ENCODE measurements at places on chromosomes 7 and 10.

DNA sequence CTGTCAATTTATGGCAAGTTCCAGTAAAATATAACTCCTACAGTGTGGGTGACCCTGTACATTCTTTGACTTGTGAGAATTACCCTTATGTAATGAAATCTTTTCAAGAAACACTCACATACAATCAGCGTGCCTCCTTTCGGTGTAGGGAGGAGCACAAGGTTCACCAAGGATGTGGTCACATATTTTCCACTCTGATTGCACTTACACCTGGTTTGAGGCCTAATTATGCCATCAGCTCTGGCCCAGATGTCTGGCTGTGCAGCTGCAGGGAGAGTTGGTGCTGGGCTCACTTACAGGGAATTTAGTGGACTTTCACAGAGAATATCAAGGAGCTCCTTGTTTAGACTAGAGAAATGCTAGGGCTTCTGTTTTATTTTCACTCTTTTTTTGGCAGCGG lies 146.0 kb upstream of the STEAP4 start:
- DNase-seq = no peak

DNA sequence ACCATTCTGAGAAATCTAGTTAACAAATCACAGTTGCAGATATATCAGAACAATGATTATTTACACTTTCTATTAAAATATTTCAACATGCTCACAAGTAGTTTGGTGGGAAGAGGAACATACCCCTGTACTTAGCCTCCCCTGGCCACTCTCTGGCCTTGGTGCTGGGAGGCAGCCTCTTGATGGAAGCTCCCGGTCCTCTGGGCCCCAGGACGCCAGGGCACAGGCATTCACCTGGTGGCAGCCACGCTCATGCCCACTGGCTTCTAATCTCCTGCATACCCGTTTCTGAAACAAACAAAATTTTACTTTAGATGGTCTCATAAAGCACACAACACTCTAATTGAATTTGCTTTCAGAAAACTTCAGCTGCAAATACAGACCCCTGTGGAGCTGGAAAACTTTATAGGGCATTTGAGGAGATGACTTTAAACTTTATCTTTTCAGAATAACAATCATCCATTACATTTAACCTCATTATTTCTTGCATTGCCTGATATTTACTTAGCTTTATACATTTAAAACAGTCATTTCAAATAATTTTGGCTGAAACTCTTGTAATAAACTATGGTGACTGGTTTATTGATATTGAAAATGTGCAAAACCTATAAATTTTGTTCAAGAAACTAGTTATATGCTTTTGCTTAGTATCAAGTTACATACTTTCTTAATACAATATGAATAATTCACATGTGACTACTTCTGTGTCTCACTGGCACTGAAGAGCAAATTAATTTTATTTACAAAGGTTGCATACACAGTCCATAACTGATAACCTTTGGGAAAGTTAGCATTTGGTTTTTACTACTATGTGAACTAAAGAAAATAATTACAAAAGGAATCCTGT lies 30.8 kb downstream of the C10orf143 start:
- DNase-seq = no peak

- DNase-seq = no peak
These were observed 207.9 kb downstream of the CACNA2D1 start for GRCh38 chr7:82235713-82236112.

GRCh38 chr7:125828153-125828700 lies 898.6 kb upstream of the POT1 start:
- no peak for DNase-seq

DNA sequence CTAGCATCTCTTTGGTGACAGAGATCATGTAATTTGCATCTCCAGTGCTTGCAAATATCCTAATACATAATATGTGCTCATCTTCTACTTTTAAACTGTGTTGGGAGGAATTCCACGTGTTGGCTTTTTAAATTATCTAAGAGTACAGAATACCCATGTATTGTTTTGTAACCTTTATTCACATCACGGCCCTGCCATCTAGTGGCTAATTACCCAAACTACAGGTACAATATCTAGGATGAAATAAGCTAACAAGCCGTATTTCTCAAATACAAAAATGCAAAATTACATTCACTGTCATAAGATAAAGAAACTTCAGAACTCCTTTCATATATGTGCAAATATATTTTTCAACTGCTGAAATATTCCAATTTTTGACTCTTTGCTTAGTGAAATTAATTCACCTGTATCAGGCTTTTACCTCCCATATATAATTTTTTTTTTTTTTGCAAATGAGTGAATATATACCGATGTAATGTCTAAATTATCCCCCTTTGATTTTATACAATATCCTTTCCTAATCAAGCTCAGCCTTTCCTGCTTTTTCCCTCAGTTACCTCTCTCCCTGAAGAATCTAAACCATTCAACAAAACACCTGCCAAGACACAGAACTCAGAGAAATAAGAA lies 30.3 kb upstream of the LSM8 start:
- no peak for DNase-seq

- no peak for DNase-seq
These were observed 263.4 kb downstream of the BICC1 start for GRCh38 chr10:58775960-58776567.

- no peak for DNase-seq
These were observed 5.5 kb downstream of the PPA1 start for GRCh38 chr10:70227548-70228320.

DNA sequence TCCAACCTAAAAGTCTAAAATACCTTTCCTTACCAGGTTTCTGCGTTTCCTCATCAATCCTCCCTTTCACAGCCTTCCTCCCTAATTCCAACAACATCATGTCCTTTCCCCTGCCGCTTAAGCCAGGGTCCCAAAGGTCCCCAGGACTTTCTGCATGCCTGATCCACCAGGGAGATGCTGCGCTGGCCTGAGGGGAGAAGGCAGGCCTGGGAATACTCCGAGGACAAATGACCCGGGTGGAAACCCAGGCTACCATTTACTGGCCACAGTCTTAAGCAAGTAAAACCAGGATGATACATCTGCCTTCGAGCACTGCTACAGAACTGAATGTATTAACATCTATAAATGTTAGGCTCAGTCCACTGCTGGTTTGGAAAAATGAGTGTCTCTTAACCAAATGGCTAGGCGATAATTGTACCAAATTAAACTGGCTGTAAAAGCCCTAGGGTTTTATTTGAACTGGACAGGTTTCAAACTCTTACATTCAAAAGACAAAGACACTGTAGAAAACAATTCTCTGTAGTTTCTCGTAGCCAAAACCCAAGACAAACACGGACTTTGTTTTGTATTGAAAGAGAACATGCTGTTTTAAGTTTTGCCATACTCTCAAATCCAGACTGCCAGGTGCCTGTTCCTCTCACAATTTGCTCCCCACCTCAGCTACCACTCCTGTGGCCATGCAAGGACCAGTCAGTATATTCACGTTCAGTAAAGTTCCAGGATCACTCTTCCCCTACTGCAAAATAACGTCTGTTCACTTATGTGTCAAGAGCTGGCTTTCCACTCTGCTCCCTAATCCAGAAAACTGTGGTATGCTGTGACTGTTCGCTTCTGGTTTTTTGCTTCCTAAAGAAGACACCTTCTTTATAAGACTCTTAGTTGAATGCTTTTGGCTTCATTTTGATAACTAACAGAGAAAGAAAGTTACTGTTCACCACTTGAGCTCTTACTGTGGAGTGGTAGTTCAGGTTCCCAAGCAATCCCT lies 145.7 kb downstream of the RNF216 start:
- no peak for DNase-seq

All from activated CD8-positive, alpha-beta memory T cell treated with anti-CD3 and anti-CD28 coated beads for 48 hours (primary cell).